ENCODE measurements at places on chromosomes 7 and 10.

DNA sequence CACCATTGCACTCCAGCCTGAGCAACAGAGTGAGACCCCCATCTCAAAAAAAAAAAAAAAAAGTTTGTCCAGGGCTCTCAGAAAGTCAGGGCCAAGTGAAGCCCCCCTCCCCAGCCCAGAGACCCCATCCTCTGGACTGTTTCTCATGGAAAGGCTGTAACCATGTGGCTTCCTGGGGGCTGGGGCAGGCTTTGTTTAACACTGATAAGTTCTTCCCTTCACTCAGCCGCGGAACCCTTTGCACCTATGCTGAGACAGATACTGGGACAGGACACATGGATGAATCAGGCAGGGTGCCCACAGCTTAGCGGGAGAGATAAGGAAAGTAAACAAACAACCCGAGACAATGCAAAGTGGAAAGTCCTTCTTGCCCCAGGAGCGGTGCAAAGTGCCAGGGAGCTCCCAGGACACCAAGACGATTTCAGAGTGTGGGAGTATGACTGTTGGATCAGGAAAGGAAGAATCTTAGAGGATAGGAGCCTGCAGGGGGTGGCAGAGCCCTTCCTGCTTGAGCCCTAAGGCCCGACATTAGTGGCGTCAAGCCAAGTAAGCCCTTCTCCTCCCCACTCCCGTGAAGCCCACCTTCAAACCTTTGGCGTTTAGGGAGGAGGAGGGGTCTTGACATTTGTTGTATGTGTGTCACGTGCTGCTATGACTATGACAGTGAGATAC is 11.6 kb downstream of the MLXIPL start:
- DNase-seq: no peak

GRCh38 chr10:96556003-96556402 is 30.8 kb downstream of the TM9SF3 start:
- peak; percentile 8 for DNase-seq

GRCh38 chr10:79226391-79227245 is 120.7 kb upstream of the PPIF start:
- no peak for DNase-seq

DNA sequence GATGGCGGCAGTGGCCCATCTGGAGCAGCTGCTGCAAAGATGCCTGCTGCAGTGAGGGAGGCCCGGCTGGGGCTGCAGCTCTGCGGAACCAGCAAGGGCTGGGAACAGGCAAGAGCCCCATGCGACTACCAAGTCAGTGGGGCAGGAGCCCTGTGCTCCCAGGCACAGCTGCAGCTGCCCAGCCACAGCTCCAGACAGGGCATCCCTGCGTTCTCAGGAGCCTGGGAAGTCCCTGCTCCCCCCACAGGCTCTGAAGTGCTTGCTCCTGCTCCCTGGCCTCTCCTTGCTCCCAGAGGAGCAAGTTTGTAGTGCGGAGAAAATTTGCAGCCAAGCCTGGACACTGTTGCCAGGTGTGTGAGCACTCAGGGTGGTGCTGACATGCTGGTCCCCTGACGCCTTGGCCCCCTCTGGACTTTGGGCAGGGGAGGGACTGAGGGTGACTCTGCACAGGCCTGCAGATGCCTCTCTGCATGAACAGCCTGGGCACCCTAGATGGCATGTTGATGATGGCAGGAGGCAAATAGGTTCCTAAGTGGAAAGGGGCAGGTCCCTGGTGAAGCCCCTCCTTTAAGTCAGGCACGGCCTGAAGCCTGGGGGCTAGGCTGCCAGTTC is 105.6 kb downstream of the LYZL1 start:
- DNase-seq: no peak

- no peak for DNase-seq
Measured at GRCh38 chr7:73723813-73724212, 4.3 kb upstream of the STX1A start.

- no peak for DNase-seq
Measured at GRCh38 chr10:78875932-78876331, 192.8 kb upstream of the ZMIZ1 start.

- DNase-seq: no peak
Measured at GRCh38 chr10:50360077-50360850, 108.9 kb upstream of the ASAH2 start.

GRCh38 chr7:22393913-22394729 is 37.2 kb upstream of the RAPGEF5 start:
- no peak for DNase-seq

- peak; percentile 70 for DNase-seq
Measured at GRCh38 chr7:140403878-140404564, at the start of gene RAB19. Gene RAB19, plus strand, starts transcription at chr7:140404058. Its CDS starts 3,589 bp downstream, at chr7:140407647.

GRCh38 chr7:39304668-39305405 is 261.4 kb upstream of the YAE1 start:
- DNase-seq: no peak

DNA sequence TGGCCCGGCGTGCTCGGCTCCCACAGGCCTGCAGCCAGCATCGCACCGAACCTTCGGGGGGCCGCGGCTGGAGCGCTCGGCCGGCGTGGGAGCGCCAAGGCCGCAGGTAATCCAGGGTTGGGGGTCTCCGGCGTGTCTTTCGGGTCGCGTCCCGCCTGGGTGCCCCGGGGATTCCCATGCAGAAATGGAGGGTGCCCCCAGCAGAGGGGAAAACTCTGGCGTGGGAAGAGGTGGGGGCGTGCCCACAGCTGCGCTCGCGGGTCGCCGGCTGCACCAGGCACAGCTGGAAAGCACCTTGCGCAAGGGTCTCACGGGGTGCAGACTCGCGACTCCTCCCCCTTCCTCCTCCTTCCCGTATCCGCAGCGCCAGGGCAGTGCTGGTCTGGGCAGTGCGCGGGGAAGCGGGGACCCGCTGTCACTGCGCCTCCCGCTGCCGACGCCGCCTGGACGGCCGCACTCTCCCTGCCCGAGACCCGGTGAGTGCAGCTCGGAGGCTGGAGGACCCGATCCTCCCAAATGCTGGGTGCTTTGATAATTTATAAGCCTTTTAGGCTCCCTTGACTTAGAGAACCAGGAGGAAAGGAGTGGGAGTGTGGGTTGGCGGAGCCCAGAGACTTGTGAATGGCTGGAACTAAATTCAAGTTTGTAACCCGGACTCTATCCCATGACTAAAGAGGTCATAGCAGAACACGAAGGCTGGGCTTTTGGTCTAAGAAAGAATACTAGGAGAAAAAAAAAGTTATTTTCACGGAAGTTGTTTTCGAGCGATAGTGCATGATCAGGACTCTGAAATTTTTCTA is 489 bp downstream of the MAP3K8 start:
- DNase-seq: peak; percentile 76

- no peak for DNase-seq
Measured at GRCh38 chr7:115178835-115179234, 256.9 kb downstream of the MDFIC start.

DNA sequence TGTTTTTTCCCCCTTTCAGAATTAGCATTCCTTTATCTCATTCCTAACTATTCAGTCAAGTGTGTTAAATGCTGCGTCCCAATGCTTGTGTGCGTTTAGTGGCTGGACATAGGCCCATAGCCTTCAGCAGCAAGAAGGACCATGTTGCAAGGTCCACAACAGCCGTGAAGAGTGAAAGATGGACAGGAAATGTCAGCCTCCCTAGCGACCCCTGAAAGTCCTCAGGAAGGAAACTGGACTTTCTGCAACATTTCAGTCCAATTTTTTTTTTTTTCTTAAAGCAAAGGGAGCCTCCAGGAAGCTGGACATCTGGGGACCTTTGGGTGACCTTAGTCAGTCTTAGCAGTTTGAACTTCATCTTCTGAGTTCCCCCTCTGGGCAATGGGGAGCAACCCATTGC is 550.7 kb upstream of the MGMT start:
- DNase-seq: no peak

DNA sequence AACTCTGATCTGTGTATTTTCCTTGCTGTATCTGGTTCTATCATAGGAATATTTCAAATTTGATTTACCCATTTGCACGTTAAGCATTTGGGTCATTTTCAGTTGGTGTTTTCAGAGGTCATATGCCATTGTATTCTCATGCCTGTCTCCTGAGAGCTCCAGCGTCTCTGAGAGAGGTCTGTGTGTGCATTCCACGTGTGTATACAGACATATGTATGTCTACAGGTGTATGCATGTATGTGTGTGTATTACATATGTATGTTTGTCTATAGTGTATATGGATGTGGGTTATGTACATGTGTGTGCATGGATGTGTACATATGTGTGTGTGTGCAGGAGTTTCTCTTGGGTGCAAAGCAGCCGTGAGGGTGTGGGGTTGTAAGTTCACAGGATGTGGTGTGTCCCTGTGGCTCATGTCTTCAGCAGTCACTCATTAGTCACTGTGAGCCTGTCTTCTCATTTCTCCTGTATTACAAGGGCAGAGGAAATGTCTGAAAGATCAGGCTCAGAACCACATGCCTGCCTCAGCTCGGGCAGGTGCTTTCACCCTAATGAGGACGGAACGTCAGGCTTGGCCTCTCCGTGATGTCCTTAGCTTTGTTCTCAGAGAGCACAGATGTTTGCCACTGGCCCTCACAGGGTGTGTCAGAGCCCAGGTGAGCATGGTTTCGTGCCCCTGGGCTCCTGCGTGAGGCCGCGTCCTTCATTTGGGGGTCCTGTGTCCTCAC is 101.6 kb downstream of the NKX6-2 start:
- peak; percentile 11 for DNase-seq

Data from CD4-positive, alpha-beta T cell treated with Interleukin-10 for 1 hour (primary cell).